NCI-H146 (cell line): ENCODE measurements at places on chromosomes 3 and 15.

DNA sequence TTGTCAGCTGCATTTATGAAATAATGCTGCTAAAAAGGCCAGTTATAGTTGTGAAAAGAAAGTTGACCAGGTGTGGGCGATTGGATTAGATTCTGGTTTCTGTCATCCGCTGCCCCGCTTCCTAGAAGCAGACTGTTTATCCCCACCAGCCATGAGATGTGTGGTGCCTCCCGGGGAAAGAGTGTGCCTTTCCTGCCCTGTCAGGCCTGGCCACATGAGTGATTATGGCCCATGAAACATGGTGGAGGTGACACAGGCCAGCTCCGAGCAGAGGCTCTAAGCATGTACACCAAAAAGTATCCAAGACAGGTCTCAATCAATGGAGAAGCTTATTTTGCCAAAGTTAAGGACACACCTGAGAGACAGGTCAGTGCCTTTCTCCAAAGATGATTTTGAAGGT, 85.4 kb upstream of the ABHD2 start:
- DNase-seq = no peak

GRCh38 chr3:147246906-147247305, 159.4 kb downstream of the ZIC4 start:
- DNase-seq = no peak

DNA sequence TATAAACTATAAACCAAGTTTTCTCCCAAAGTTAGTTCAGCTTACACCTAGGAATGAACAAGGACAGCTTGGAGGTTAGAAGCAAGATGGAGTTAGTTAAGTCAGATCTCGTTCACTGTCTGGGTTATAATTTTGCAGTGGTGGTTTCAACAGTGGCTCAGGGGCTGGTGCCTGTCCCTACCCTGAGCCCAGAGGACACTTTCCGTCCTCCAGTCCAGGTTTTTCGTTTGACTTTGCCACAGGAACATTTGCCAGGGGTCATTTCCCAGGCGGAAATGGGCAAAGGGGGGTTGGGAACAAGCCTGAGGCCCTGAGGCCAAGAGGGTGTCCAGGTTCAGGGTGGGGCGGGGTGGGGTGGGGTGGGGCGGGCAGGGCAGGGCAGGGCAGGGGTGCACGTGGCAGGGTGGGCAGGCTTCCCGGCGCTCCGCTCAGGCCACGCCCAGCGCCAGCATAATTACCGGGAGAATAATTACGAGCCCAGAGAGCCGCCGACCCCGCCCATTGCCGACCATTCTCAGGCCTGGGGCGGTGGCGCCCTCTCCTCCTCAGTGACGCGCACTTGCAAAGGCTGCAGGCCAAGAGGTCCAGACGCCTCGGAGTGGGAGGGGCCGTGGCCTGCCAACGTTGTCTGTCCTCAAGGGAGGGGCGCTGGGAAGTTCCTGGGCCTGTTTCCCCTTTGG, 70.4 kb downstream of the KLF13 start:
- peak; percentile 89 for DNase-seq

DNA sequence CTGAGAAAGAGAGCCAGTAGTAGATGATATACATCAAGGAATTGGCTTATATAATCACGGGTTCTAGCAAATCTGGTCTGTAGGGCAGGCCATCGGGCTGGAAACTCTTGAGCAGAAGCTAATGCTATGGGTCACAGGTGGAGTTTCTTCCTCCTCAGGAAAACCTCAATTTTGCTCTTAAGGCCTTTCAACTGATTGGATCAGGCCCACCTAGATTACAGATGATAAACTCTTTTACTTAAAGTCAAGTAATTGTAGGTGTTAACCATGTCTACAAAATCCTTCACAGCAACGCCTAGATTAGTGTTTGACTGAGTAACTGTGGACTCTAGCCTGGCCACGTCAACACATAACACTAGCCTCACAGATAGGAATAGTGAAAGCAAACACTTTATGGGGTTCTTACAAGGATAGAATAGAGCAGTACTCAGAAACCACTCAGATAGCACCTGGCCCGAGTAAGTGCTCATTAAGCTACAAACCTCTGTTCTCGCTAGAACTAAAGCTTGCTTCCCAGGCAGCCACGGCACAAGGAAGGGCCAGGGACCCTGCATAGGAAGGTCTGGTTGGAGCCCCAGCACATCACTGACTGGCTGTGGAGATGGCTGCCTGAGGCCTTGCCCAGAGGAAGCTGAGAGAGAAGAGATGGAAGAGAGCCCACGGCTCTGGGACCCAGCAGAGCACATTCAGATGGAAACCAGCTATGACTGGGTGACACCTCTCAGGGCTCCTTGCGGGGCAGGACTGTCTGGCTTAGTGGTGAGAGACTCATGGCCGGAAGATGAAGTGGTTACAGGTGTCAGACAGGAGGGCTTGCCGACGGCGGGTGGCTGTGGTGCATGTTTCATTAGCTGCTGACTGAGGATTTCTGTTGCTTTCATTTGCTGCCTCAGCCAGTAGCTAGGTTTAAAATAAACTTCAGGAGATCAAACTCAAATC, 202.5 kb upstream of the TLE3 start:
- DNase-seq = no peak

GRCh38 chr3:165256554-165257065, 60.4 kb upstream of the SLITRK3 start:
- no peak for DNase-seq

- DNase-seq = no peak
These were observed 120.2 kb downstream of the EPHA3 start for GRCh38 chr3:89227634-89228033.

DNA sequence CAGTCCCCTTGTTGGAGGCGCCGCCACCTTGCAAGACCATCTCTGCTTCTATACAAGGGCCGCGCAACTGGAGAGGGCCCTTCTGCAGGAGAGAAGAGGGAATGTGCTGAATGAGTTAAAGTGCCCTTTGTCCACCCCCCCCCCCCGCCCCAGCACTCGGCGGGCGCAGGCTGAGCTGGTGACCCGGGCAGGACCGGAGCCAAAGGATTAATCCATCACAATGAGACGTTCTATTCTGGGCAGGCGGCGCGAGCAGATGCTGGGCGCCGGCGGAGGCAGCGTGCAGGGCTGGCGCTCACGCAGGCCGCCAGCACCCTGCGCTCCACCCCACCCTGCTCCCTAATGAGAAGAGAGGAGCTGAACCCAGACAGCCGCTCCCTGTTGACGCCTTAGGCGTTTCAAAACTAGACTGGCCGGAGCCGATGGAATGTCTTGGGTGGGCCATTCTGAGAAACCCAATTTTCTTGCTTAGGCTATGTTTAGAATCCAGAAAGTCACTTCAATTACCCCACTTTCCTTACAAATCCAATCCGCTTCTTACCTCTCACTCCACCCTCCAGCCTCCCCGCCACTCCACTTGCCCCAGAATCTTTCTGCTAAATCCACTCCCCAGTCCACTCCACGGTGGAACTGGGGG, 32.9 kb downstream of the GJD2 start:
- DNase-seq = peak; percentile 21

- no peak for DNase-seq
These were observed 32.3 kb downstream of the NKIRAS1 start for GRCh38 chr3:23884481-23884880.

DNA sequence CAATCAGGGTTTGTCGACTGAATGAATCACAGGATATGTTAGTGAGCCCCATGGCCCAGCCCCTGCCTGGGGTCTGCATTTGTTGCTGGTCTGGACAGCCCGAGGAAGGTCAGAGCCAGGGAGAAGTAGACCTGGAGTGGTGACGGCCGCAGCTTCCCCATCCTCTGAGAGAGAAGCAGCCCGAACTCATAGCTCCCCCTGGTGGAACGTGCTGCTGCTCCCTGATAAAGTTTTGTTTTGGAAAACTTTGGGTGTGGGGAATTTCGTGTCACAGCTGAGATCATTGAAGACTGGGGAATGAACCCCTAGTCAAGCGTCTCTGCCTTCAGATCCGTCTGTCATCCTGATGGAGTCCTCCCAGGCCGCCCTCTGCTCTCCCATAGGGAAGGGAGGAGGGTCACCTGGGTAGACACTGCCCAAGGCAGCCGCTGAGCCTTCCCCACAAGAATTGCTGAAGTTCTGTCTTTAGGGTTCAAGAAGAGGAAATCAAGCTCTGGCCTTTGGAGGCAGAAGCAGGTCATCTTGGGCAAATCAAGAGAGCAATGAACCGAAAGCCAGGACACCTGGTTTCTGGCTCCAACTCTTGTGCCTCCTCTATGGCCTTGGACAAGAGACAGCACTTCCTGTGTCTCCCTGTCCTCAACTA, 60.5 kb downstream of the GLDN start:
- DNase-seq = peak; percentile 2

- peak; percentile 81 for DNase-seq
These were observed 86.5 kb upstream of the FOXB1 start for GRCh38 chr15:59917504-59918157.

DNA sequence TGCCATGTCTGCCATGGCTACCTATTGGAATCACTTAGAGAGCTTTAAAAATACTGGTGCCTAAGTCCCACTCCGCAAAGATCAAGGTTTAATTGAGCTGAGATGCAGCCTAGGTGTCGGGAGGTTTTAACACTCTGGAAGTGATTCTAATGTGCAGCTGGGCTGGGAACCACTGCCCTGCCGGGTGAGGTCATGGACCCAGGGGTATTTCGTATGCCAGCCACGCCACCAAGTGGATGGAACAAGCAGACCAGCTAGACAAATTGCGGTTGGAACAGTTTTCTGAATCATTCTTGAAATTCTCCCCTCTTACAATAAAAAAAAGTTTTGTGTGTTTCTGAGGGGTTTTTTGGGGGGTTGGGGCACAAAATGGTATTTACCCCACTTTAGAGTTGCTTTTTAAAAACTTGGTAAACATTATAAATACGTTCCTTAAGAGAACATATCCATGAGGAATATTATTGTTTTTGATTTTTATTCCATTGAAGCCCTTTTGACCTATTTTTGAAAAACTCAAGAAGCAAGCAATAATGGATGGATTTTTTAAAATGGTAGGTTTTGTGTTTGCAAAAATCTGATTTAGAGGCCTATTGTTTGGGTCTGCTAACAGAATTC, 66.2 kb upstream of the CSTA start:
- DNase-seq = peak; percentile 70

- DNase-seq = no peak
These were observed 95.4 kb upstream of the KLHL25 start for GRCh38 chr15:85889956-85890619.
